ENCODE measurements at places on chromosomes 1 and 21.
A peak's percentile ranks its signal among the peaks of the same experiment; 100 is the strongest.

GRCh38 chr1:182270731-182271130 is 120.9 kb downstream of the GLUL start:
- no peak for DNase-seq

DNA sequence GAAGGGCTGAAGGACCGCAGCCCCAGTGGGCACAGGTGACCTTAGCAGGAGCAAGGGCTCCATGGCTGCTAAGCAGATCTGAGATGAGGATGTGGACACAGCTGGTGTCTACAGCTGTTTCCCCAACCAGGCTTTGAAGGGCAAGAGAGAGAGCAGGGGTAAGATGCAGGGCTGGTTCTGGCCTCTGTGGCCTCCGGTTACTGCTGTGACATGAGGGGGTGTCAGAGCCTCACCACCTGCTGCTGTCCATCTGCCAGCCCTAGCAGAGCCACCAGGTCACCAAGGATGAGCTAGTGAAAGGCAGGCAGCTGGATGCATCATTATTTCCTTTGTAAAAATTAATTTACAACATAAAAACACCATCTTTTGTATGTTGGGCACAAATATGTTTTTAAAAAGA is 33.4 kb downstream of the OBSCN start:
- no peak for DNase-seq

DNA sequence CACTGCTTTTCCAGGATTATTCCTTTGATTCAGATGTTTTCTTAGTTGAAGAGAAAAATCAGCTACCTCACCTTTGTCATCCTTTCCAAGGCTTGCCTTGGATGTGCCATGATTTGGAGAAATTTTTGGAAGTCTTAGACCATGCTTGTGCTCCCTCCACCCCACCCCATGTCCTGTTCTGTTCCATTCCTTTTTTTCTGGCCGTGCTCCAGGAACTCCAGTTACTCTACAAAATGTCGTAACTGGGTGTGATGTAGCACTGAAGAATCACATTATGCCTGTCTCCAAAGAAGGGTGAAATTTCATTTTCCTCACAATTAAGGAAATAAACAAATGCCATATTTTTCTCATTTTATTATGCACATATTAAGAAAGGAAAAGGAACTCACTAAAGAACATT is 217.8 kb upstream of the ZRANB2 start:
- DNase-seq = no peak

- no peak for DNase-seq
Measured at GRCh38 chr21:43808367-43808766, 19.0 kb downstream of the RRP1 start.

- DNase-seq = peak; percentile 59
Measured at GRCh38 chr1:219276049-219276738, 102.5 kb downstream of the LYPLAL1 start.

All from NCI-H1417 treated with DMSO at 0.1 percent for 48 hours (cell line).